ENCODE measurements at places on chromosomes 7 and 10.

GRCh38 chr7:64630496-64630895 lies 35.4 kb upstream of the ZNF107 start:
- no peak for DNase-seq

DNA sequence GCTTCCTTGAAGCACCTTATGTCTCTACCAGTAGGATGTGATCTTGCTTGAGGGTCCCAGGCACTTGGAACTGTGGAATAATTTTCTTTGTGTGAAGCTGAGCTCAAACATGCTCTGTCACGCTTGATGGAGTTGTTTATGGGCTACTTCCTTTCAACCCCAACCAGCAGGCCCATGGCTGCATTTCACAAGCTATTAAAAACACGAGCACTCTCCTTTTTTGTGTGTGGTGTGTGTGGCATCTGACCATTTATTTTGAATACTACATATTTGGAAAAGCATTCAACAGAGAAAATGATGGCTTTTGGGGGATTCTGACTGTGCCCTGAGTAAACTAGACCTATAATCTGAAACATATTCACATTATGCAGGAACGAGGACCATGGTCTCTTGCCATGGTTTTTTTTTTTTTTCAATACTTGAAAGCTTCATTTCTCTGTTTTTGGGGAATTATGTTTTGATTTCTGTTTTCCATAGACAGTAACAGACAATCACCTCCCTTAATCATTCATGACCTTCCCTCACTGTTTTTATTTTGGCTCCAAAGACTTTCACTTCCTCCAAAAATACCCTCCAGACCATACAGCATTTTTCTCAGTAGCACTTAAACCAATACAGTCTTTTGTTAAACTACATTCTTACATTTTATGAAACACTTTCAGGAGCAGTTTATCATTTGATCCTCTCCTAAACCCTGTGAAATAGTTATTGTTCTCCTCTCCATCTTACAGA lies 233.6 kb upstream of the BMPER start:
- no peak for DNase-seq

GRCh38 chr10:71706216-71707121 lies 13.1 kb downstream of the C10orf105 start:
- DNase-seq: no peak

DNA sequence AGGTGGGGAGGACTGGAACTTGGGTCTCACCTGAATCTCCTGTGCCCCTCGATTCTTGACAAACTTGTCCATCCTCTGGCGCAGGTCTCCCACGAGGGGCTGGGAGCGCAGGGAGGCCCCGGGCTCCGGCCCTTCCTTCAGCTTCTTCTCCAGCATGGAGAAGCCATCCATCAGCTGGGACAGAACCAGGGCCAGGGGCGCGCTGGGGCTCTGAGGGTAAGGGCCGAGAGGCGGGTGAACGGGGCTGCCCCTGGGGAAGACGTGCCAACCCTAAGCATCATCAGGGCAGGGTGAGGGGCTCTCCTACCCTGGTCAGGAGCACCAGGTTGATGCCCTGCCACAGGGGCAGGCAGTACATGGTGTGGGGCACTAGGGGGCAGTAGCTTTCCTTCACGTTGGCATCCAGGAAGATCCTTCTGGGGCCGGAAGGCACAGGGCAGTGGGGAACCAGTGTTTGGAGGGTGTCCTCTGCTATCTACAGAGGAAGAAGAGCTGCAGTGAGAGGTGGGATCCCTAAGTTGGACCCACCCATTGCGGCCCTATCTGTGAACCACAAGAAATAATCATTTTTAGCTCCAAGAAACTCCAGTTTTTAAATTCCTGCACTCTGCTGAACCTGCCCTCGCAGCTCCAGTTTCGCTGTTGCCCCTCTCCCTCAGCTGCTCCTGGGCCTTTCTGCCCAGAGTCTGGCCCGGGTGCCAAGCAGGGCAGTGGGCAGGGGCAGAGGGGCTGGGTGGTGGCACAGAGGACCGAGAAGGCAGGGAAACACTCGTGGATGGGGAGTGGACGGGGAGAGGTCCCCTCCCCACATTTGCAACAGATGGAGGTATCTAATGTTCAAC lies 10.8 kb upstream of the PYROXD2 start:
- DNase-seq: no peak

DNA sequence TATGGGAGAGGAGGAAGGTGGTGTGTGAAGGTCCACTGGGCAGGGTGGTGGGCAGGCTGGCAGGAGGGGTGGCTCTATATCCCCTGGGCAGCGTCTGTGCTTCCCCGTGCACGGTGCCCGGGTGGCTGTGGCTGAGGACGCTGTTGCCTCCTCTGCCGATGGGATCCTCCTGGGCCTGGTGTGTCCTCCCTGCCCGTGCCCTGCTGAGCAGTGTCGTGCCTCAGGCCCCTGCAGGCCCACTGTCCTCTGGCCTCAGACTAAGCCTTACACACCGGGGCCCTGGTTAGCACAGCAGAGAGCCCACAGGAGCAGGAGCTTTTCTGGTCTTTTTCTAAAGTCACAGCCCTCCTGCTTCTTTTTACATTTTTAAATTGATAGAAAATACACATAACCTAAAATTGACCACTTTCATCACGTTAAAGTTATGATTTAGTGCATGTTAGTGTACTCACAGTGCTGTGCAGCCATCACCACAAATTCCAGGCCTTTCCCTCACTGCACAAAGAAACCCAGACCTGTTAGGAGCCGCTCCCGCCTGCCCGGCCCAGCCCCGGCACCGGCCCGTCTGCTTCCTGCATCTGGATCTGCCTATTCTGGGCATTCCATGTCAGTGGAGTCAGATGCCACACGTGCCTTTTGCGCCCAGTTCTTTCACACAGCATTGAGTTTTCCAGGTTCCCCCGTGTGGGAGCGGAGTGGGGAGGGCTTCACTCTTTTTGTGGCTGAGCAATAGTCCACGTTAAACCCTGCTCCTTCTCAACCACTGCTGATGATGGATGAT lies 19.4 kb downstream of the PFKFB3 start:
- DNase-seq: no peak
